ENCODE measurements at places on chromosomes 7 and 10.

GRCh38 chr10:12675186-12675585 is 325.8 kb downstream of the CAMK1D start:
- DNase-seq, result no peak

DNA sequence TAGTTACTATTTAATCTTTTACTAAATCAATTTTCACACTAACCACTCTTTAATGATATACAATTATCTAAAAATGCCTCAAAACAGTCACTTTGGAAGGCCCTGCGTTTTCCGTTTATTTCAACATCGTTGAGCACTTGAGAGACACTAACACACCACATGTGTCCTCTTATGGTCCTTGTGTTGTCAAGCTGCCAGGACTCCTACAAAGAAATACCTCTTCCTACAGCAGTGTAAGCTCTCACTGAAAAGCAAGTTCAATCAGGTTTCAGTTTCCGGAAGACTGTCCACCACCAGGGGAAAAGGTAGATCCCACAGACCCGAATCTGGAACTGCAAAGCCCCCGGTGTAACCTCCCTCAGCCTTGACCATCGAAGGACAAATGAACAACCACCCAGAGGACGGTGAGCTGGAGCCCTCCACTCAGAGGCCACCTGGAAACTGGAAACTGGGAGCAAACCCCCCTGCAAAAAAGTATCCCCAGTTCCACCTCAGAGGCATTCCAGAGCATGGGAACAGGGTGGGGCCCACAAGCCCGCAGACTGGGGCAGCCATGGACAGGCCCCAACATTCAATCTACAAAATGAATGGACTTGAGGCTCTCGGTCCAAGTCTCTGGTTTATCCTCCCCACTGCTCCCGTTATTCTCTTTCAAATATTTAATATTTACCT is 37.6 kb downstream of the KCNH2 start:
- DNase-seq, result no peak

DNA sequence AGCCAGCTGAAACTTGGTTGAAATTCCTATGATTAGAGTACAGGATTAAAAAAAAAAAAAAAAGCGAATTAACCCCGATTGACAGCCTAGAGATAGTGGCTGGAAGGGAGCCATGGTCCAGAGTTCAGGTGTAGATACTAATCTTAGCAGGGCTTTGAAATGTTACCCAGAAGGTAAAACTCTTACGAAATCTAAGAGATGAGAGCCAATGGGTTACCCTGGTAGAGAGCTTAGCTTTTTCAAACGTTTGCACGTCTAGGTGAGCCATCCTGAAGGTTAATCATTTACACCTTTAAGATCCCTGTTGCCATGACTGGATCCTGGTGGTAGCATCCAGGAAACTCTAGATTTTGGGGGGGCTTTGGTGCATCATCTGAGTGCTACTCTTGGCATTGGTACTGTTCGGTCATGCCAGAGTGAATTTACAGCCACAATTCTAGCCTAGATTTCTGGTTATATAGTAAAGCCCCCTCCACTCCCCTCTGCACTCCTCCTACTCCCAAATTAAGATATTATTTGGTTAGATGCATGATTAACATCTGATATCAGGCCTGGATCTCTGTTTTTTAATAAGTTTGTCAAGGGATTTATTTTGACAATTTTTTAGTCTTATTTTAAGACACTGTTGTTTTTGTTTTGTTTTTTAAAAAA is 1.2 kb downstream of the AGFG2 start:
- no peak for DNase-seq

GRCh38 chr7:71753956-71754664 is 622.2 kb downstream of the GALNT17 start:
- no peak for DNase-seq

DNA sequence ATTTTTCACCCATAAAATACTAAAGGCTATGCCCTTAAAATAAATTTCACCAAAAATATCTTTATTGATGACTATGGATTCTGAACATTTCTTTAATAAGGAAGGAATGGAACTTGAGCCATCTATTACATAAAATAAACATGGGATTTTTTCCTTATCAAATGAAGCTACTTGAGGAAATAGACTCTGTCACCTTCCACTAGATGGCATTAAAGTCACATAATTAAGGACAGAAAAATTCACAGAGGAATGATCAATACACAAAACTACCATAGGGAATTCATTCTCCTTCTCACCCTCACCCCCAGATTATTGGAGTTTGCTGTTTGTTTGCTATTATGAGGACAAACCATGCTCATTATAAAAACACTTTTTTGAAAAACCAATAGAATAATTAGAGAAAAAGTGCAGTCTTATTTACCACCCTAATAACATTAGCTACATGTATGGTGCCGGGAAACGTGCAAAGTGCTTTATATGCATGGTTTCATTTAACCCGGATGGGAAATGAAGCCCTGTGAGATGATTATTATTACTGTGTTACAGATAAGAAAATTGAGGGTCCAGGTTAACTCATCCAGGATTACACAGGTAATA is 21.1 kb upstream of the FOXI2 start:
- no peak for DNase-seq

DNA sequence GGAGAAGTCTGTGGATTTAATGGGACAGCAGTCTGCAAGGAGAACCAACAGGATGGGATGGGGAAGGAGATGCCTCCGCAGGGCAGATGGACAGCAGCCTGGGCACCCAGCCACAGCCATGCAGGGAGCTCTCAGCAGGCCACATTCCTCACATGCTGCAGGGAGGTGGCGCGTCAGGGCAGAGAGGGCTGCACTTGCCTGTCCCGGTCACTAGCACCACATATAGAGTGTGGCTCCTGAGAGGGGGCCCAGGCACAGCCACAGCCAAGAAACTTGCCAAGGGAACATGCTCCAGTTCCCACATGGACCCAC is 86.8 kb upstream of the ZMIZ1 start:
- no peak for DNase-seq

DNA sequence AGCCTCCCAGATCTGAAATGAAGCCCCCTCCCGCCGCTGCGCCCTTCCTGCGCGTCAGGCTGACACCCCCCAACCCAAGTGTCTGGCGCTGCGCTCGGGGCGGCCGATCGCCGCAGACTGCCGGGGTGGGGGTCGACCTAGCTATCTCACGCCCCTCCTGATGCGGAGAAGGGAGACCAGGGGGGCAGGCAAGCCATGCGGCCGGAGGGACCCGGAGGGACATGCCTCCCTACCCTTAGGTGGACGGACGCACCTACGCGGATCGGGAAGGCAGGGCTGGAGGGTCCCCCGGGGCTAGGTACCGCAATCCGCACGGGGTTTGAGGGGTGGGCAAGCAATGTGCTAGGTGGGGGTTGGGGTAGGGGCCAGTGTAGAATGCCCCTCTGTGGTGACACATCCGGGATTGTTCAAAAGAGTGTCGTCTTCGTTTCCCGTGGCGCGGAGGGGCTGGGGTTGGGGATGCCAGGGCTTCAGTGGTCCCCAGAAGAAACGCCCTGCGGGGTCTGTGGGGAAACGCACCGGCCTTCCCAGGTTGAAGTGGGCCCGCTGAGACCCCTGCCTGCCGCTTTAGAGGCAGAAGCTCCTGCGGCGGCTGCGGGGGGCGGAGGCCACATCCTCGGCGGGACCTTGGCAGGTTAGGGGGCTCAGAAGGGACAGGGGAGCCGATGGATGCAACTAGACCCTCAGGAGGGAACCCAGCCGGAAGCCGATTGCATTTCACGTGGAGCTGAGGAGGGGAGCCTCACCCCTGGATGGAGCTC is 913 bp downstream of the ADCYAP1R1 start:
- no peak for DNase-seq

GRCh38 chr7:82745820-82746219 is 302.2 kb upstream of the CACNA2D1 start:
- DNase-seq, result no peak

- DNase-seq, result no peak
Measured at GRCh38 chr7:137287651-137288258, 55.8 kb downstream of the PTN start.

GRCh38 chr7:22427855-22428254 is 70.9 kb upstream of the RAPGEF5 start:
- no peak for DNase-seq

DNA sequence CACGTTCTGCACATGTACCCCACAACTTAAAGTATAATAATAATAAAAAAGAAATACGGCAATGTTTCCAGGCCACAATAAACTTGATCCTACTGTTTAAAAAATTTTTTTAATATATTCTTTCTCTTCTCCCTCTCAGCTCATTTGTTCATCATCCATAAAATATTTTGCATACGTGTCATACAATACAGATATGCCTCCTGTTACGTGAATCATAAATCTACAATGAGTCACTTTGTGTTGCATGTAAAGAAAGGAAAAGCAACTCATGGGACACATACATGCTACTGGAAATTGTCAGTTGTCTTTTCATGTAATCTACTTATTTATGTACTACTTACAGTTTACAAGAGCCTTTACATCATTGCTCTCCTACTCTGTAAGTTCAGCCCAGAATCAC is 1.1 kb upstream of the TECTB start:
- no peak for DNase-seq

GRCh38 chr7:102393467-102393866 is 2.7 kb upstream of the PRKRIP1 start:
- no peak for DNase-seq

- DNase-seq, result no peak
Measured at GRCh38 chr10:101858723-101859500, 15.3 kb upstream of the KCNIP2 start.

DNA sequence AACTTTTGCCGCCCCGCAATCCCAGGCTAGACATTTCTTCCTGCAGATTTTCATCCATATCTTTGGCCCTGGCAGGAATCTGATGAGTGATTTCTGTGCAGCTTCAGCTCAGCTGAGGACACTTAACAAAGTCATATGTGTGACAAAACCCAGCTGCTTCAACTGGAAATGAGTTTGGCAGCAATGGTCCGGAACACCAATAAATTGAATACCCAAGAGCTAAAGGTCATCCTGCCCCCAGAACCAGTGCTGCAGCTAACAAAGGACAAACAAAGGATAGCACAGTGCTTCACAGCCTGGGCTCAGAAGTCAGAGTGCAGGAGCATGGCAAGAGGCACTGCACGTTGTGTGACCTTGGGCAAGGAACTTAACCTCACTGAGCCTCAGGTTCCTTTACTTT is 40.0 kb upstream of the TRIL start:
- no peak for DNase-seq

DNA sequence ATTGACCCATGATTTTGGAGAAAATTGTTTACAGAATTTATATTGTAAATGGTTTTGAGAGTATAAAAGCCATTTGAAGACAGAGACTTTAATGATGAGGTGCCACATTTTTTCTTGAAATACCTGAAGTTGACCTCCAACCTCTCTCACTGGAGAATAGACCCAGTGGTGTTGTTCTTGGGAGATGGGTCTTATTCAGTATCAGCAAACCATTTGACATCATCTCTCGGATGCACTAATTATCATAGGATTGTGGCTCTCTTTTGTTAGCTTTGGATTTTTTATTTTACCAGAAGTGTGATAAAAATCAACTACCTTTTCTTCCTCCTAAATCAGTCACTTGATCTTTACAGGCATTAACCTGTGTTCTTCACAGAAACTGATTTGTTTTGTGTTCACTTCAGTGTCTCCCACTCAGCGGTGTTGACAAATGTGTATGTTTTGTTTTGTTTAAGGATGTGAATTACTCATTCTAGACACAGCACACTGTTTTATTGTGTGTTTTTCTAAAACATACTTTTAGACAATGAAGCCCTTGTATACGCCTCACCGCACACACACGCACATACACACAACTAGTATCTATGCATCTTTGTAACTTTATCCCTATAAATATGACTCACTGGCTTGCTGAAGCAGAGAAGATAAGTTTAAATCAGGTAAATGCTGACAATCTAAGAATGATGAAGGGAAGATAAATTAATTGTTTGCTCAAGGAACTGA is 455.6 kb downstream of the INHBA start:
- DNase-seq, result no peak

DNA sequence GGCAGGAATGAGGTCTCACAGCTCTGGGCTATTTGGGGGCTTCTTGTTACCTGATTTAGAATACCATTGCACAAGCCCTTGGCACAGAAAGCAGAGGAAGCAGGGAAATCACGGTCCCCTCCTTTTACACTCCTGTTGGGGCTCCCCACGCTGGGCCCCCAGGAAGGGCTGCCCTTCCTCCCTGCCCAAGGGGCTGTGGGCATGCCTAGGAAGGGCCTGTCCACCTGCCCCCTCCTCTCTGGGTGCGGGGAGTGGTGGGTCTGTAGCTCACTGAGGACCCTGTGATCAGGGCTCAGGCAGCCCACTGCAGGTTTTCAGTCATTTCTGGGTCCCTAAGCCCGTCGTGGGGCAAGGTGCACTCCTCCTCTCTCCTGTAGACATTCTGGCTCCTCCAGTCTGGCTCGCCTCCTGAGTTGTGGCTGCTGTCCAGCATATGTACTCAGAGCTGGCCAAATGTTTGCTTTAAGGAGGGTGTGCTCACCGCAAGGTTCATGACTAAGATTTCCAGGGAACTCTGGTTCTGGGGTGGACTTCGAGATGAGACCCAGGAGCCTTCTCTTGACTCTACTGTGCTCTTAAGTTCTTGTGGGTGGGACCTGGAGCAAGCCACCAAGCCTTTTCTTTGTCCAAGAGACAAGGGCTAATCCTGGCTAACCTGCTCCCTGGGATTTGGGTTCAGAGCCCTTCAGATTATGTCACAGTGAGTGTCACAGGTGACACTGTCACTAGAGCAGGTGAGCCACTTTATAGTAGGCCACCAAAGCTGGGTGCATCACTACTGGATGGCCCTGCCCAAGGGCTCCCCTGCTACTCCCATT is 56.0 kb downstream of the TACR2 start:
- no peak for DNase-seq

DNA sequence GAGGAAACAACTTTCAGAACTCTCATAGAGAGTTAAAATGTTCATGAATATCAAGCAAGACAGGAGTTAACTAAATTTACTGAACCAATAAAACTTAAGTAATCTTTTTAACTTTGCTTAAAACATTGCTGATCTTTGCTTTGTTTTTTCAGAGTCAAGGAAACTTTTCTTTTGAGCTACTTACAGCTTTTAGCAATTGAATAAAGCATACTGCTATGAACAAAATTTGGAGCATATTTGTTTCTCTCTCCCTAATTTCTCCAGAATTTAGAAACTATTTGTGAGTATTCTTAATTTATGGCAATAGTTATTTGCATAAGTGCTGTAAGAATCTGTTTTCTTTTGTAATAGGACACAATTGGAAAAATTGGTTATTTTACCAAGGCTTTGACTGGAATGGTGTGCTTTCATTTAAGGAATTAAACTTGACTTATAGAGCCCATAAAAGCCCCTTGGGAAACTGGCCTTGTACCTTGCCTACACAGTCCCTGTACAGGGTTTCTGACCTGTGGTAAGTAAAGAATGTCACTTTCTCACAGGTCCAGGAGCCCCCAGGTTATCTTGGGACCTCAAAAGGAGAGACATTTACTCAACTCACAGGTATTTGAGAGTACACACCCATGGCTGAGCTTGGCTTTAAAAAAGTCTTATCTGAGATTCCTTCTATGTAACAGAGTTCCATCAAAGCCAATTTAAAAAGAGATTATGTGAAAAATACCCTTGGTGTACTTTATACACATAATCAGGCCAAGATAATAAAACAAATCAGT is 23.3 kb upstream of the KIAA1549 start:
- DNase-seq, result no peak

- no peak for DNase-seq
Measured at GRCh38 chr10:127939786-127940330, 33.0 kb downstream of the PTPRE start.
